ENCODE measurements at places on chromosomes 3 and 15.

- DNase-seq, result no peak
These were observed 8.3 kb downstream of the SLC9A9 start for GRCh38 chr3:143839980-143840379.

DNA sequence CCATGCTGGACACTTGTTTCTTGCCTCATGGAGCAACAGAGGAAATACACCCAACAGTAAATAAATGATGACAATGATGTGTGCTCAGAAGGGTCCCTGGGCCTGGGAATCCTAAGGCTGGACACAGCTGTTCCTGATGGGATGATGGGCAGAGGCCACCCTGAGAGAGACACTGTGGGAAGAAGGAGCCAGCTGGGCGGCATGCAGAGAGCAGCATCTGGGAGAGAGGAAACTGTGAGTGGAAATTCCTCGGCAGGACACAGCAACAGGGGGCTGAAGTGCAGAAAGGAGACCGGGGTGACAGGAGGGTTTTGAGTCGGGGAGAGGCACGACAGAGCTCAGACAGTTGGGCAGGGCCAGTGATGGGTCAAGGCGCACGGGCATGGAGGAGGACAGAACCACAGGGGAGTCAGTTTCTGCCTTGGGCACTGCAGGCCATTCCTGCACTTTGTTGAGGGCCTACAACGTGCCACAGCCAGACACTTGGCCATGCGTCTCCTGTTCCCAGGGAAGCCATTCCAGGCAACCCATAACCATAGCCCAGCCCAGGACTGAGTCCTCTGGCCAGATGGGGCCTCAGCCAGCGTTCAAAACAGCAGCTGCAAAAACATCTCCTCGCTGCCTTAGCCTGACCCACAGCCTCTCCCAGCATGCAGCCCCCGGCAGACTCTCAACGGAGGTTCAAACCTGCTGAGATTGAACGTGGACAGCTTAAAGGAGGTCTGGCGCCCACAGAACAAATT is 36.7 kb upstream of the SLC6A1 start:
- no peak for DNase-seq

GRCh38 chr15:88118035-88118434 is 138.5 kb downstream of the NTRK3 start:
- DNase-seq, result no peak

- DNase-seq, result no peak
These were observed 91.6 kb downstream of the FOXB1 start for GRCh38 chr15:60095711-60096110.

DNA sequence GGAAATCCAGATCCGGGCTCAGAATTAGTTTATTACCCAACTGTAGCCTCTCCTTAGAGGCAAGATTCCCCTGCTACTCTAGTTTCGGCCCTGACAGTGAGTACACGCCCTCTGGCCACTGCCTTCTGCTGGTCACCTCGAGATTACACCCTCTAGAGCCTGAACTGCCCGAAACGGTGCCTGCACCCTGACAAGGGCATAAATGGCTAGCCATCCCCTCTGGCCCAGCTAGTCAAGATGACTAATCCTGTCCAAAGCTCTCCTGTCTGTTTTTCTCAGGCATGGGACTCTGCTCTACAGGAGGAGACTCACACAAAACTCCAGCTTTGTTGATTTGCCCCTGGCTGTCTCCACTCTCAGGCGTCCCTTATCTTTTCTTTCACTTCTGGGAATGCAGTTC is 150.5 kb upstream of the UBE2E2 start:
- DNase-seq, result peak; percentile 1

GRCh38 chr3:136916223-136916622 is 41.6 kb upstream of the IL20RB start:
- no peak for DNase-seq

GRCh38 chr3:117681619-117682018 is 972.0 kb downstream of the TUSC7 start:
- DNase-seq, result no peak

DNA sequence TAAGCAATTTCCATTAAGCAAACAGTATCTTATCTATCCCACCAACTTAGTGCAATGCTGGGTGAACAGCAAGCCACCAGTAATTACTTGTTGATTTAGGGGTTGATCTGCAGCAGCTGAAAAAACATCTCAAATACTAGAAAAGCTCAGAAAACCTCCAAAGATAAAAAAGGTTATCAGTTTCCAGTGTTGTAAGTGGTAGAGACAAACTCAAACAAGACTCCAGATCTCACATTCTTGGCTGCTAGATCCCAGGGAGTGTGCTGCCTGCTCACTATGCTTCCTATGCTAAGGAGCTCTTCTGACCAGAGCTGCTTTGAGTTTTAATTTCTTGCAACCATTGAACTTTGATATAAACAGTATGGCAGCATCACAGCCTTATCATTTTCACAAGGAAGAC is 11.3 kb downstream of the B3GALNT1 start:
- DNase-seq, result no peak

- no peak for DNase-seq
These were observed 20.2 kb downstream of the SEMA6D start for GRCh38 chr15:47737477-47737876.

DNA sequence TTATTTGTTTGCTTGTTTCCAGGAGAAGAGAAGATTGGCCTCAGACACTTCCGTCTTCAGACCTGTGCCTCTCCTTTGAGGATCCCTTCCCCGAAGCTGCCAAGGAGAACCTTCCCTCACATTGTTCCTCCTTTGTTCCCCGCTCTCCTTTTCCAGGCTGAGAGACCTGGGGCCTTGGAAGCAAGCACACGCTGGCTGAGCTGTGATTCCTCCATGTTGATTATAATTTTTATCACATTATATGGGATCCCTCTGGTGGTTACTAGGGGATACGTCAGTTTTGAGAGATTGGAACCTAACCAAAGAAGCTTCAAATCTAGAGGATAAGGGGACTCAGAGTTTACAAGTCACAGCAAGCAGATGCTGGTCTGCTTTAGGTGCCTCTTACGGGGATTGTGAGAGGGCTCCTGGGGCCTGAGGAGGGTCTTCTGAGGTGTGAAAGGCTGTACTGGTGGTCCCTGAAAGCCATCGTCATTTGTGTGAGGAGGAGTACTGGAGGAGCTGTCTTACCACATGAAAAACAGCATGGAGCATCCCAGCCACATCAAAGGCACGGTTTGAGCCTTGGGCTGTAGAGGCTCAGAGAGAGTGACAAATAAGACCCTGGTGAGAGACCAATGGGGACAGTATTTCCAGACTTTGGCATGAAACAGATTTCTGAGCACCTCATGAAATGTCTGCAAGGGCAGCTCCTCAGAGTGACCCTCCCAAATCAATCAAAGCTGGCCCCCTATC is 760.1 kb upstream of the CFAP20DC start:
- DNase-seq, result no peak

GRCh38 chr3:64575211-64575844 is 112.5 kb downstream of the ADAMTS9 start:
- DNase-seq, result peak; percentile 13

DNA sequence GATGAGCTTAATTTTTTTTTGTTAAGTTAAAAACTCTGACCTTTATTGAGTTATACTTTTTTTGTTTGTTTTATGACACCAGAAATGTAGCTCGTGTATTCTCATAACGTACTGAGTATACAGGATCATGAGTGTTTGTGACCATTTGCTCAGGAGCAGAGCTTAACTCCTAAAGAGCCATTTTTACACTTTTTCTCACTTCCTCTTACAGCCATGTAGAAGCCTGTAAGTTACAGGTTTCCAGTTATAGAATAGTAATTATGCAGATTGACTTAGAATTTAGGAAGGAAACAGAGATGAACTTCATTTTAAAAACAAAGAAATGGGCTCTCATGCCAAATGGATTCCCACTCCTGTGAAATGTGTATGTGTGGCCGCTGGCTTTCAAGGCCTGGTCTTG is 151.7 kb downstream of the MCTP2 start:
- DNase-seq, result no peak

Measured in HCT116 (cell line).